Activated T-cell treated with anti-CD3 and anti-CD28 coated beads for 1 hour (primary cell): ENCODE measurements at places on chromosomes 2 and 18.

- no peak for DNase-seq
These were observed 39.5 kb upstream of the LBH start for GRCh38 chr2:30191819-30192271.

DNA sequence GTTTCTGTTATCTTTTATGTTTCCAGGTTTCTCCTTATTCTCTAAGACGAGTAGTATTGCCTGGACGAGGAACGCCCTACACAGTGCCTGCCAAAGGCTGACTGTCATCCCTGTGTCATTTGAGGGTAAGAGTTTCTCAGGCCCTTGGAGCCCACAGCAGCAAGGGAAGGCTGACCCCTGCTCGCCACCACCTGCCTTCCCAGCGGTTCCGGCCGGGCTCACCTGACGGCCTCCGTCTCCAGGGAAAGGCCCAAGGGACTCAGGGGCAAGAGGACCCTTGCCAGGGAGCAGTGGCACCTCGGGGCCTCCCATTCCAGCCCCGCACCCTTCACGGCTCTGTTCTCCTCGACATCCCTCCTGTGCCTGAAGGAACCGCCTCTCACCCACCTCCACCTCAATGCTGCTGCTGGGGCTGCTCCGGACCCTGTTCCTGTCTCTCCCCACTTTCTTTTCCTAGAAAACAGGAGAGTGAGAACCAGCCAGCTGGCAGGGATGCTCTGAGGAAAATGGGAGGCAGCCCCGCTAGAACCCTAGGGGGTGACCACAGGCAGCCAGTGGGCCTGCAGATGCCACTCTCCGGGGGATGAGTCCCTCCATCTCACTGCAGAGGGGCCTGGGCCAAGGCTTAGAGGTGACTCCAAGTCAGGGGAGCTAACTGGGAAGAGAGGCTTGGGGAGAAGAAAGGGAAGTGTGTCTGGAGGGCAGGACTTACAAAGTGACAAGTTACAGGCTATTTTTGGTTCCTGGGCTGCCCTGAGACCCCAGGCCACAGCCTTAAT lies 1.9 kb downstream of the LIMS2 start:
- no peak for DNase-seq

- no peak for DNase-seq
These were observed 308.1 kb downstream of the ZEB2 start for GRCh38 chr2:144211826-144212225.

DNA sequence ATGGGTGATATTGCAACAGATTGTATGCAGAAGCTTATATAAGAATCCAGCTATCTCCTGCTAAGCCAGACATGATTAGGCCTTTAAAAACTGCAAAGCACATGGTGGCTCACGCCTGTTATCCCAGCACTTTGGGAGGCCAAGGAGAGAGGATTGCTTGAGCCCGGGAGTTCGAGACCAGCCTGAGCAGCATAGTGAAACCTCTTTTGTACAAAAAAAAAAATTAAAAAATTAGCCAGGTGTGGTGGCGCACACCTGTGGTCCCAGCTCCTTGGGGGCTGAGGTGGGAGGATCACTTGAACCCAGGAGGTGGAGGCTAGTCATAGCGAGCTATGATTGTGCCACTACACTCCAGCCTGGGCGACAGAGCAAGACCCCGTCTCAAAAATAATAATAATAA lies 204.6 kb downstream of the TNS1 start:
- no peak for DNase-seq

DNA sequence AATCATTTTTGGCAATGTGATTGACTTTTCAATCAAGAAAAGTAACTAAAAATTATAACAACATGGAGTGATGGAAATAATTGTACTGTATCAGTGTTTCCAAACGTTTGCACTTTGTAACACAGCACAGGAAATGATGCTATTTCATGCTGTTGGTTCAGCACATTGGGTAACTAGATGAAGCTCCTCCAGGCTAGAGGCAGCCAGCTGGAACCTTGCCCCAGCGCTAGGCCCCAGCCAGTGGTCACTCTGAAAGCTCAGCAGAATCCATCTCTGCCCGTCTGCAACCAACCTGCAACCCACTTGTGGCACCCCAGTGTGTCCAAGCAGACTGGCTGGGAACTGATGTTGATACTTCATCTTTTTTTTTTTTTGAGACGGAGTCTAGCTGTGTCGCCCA lies 15.3 kb downstream of the UNC50 start:
- no peak for DNase-seq

GRCh38 chr2:204354442-204354856 lies 190.8 kb upstream of the PARD3B start:
- DNase-seq: no peak

DNA sequence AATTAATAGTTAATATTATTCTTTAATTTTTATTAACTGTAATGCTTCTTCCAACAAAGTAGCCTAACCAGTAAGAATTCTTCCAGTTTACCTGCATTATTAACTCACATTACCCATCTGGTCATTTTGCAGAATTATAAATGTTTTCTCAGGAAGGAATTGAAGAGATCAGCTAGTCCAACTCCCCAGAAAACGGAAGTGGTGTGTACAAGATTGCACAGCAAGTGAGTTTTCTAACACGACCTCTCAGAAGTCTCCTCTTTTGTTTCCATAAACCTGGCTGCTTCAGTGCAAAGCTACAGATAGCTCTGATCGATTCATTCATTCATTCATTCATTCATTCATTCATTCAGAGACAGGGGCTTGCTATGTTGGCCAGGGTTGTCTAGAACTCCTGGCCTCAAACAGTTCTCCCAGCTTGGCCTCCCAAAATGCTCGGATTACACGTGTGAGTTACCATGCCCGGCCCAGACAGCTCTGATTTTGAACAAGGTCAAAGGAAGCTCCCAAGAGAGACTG lies 128.8 kb upstream of the REV1 start:
- no peak for DNase-seq

- DNase-seq: no peak
These were observed 29.4 kb downstream of the AOX1 start for GRCh38 chr2:200615247-200615646.

GRCh38 chr2:197954328-197954727 lies 149.9 kb downstream of the PLCL1 start:
- no peak for DNase-seq

GRCh38 chr18:67131498-67131897 lies 385.0 kb downstream of the DSEL start:
- DNase-seq: no peak

- DNase-seq: no peak
These were observed 181.2 kb downstream of the THADA start for GRCh38 chr2:43414586-43415135.

GRCh38 chr2:177393203-177393755 lies 706 bp downstream of the AGPS start:
- no peak for DNase-seq

DNA sequence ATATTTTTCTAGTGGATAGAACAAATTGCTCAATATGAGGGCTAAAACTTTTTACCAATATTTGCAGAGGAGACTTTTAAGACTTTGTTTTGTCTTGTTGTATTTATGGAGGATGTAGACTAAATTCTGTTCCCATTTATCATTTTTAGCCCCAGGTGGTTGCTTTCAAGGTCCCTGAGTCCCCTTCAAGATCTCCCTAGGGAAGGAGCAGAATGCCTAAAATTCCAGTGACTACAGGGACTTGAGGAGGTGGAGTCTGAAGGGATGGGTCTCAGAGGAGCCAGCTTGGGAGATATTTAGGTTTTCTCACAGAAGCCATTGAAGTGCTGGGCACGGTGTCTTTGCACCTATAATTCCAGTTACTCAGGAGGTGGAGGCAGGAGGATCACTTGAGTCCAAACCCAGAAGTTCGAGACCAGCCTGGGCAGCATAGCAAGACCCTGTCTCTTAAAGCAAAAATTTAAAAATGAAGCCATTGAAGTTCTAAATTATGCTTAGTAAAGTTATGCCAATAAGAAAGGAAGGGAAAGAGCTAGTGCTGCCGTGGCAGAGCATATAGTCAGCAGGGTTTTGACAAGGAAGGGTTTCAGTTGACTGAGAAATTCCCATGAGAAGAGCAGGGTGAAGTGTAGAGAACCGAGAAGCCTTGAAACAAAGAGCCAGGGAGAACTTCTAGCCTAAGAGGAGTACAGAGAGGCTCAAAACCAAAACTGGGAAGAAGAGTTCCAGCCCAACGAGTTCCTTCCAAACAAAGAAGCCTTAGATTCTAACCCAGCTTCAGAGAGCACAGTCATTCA lies 43.4 kb downstream of the COMMD1 start:
- DNase-seq: no peak

- no peak for DNase-seq
These were observed 612.8 kb downstream of the RNF144A start for GRCh38 chr2:7530001-7530400.

GRCh38 chr2:126719833-126720351 lies 63.9 kb downstream of the GYPC start:
- DNase-seq: no peak

DNA sequence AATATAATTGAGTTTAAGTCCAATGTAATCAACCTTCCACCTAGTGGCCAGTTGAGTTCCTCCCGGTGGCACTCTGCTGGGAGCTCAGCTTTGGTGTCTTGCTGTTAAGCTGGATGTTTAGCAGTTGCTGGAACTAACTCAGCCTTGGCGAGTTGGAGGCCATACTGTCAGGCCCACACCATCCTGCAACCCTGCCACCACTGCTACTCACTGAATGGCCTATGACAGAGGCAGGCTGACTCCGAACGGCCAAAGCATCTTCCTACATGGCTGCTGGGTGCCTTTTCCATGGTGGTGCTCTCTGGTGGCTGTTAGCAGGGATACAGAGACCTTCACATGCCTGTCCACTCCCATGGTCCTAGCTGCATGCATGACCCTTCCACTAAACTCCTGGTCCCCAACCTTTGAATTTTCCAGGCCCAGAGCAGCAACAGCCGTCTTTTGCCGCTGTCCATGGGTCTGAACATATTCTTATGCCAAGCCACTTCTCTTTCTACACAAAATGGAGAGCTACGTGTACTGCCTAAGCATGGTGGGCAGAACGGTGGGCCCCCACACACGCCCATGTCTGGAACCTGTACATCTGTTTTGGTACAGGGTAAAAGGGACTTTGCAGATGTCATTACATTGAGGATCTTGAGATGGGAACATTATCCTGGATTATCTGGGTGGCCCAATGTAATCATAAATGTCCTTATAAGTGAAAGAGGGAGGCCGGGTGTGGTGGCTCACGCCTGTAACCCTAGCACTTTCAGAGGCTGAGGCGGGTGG lies 15.0 kb upstream of the TRAF3IP1 start:
- DNase-seq: no peak

DNA sequence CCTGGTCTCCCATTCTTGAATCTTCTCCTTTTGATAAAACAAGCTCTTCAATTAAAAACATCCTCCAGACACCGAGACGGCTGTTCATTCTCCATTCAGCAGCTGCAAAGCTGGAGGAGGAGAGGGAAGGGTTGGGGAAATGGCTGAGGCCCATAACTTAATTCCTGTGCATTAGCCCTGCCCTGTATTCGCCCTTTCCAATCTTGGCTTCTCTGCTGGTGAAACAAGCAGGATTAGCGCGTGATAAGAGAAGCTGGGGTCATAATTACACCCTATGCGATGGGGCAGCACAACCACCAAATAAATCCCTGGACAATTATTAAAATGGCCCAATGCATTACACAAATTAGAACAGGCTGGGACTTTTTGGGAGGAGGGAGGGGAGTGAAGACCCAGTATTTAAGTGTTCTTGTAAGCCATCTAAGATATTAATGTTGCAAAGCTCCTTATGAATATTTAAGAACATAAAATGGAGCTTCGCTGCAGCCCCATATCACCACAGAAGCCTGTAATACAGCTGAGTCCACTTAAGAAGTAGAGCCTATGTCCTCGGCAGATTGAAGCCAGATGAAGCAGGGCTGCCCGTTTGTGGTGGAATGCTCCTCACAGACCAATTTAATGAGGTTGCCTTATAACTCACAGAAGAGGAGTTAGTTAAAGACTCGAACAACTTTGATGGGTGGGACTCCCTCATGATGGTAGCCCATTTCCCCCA lies 176.6 kb upstream of the SKOR2 start:
- DNase-seq: no peak

DNA sequence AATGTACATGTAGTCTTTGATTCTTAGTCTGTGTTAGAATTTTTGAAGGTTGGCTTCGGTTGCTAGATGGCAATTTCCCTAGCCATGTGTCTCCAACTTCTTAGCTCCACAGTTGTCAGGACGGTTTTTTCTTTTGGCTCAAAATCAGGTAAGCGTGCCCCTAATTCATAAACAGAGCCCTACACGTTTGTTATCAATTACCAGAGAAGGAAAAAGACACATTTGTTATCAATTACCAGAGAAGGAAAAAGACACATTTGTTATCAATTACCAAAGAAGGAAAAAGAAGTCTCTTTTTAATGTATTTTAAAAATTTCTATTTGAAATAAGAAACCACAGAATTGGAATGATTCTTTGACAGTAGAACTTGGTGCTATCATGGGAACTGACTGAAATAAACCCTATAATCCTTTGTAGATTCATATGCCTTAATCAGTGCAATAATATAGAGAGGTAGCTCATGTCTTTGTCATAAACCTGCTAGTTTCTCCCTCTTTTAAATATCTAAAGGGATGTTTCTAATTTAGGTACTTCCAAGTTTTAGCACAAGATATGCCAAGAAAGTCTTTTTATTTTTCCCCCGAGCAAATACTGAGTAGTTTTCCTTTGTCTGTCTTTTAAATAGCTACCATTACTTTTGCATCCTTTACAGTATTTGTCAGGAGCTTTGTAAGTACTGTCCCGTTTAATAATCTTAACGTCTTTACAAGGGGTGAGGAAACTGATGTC lies 35.9 kb downstream of the CAMKMT start:
- DNase-seq: no peak

GRCh38 chr2:38033646-38034045 lies 42.3 kb downstream of the CYP1B1 start:
- DNase-seq: no peak

DNA sequence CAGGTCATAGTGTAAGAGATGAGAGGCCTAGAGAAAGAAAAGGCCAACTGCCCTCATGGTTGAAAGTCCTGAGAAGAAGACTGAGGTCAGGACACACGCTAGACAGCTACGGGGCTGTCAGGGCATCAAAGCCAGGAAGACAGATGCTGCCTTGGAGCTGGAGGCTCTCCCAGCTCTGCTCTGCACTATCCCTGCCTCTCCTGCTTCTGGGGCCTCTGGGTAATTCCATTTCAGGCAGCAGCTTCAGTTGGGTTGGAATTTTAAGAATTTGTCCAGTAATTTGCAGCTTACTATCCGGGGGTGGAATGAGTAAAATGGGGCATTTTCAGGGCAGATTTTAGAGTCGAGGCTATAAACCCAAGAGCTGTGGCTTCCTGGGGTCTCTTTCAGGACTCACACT lies 76.2 kb upstream of the CTAGE1 start:
- DNase-seq: no peak
